ENCODE measurements at places on chromosomes 4 and X.

GRCh38 chrX:51336584-51336983, 4.0 kb downstream of the NUDT10 start:
- peak; percentile 70 for DNase-seq

GRCh38 chr4:156889616-156890594, 81.7 kb downstream of the PDGFC start:
- no peak for DNase-seq

DNA sequence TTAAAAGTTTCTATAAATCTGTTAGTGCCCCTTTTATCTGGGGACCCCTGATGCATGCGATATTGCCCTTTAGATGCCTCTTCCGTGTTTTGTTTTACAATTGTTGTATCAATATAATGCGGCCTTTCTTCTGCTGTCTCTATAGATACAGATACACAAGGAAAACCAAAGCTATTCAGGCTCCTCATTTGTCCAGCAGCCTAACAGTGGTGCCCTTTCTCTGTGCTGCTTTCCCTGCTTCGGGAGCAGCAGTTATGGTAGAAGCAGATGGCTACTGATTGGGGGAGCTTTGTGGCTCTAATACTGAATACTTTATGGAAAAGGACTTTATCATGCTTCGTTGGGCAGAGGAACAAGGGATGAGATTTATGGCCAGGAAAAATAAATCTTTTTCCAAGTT, 10.6 kb upstream of the PRDM8 start:
- DNase-seq = peak; percentile 53

DNA sequence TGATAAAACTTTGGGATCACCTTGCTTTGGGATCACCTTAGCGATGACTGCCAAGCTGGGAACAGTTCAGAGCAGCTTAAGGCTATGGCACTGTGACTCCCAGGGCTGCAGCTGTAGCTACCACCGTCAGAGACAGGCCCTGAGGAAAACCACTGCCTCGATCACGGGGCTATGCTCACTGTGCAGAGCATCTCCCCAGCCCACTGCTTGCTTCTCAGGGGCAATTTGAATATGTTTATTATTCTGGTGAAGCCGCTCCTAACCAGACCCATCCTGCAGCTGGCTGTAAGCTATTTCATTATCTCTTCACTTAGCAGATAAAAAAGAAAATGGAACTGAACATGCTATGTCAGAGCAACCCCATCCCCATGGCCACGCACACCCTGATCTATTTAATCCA, 328.5 kb downstream of the EVC2 start:
- no peak for DNase-seq

DNA sequence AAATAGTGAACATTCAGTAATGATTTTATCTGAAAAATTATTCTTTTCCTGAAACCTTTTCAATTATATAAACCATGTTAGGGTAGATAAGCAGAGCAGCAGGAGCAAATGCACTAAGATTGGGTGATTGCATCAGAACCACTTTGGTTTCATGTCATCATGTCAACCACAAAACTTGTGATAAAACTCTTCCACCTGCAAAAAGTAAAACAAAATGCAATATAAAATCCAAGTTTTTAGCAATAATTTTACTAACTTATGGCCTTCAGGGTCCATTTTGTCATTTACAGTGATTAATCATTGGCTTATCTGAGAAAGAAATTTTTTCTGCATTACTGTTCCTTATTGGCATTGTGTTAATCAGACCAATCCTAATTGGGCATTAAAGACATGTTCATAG, 42.4 kb downstream of the NHS start:
- DNase-seq = no peak

DNA sequence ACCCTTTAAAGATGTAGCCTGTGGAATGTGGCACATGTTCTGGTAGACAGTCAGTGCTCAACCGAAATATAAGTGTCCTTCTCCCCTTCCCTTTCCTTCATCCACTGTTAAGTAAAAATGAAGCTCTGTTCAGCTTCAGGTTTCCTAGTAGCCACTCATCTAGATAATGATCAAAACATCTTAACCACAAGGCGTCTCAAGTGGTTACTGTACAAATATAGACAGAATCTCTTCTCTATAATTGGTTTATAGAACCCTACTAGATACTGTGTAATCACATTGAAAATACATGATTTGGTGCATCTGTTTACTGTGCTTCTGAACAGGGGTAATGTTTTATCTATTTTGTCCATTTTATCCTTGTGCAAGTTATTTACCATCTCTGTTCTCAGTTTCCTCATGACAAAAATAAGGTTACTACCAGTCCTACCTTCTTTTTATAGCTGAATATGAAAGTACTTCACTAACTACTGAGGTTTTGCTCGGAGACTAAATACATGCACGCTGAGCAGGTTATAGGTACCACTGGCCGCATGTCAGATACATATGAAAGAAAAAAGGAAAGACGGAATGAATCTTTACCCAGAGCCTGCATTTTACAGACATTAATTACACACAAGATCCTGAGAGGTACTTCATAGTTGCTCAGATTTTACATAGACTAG, 20.3 kb upstream of the SLC25A4 start:
- no peak for DNase-seq

GRCh38 chr4:137635601-137636000, 103.3 kb upstream of the PCDH18 start:
- DNase-seq = no peak

DNA sequence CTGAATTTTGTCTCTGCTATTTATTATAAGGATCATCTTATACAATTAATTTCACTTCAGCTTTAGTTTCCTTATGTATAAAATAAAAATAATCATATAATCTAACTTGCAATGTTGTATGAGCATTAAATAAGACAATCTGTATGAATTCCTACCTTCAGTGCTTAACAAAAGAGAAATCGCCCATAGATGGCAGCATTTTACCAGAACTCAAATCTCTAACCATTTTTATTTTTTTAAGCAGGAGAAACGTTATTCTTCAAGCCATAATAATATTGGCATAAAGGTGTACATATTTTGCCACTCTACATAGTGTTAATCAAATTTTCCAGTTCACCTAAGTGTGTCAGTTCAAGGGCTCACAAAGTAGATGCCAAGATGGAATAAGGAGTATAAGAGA, 78.8 kb downstream of the TMEM47 start:
- DNase-seq = no peak

- DNase-seq = no peak
Observed at GRCh38 chr4:159048166-159048886, 54.6 kb upstream of the RAPGEF2 start.

GRCh38 chr4:169307576-169307975, 36.8 kb upstream of the SH3RF1 start:
- DNase-seq = no peak

GRCh38 chrX:7163146-7163677, 15.3 kb upstream of the PUDP start:
- no peak for DNase-seq

- DNase-seq = no peak
Observed at GRCh38 chr4:44985152-44985551, 258.8 kb upstream of the GNPDA2 start.

- no peak for DNase-seq
Observed at GRCh38 chr4:158155656-158156356, 17.0 kb downstream of the GASK1B start.

Measured in activated CD4-positive, alpha-beta T cell treated with anti-CD3 and anti-CD28 coated beads, Interleukin-2, amount 10 ng/mL, durations not matched to agents 24 days and 14 days (primary cell).